ENCODE measurements at places on chromosomes 1 and 21.

- DNase-seq: no peak
These were observed 1.9 kb downstream of the PEAR1 start for GRCh38 chr1:156895455-156895812.

GRCh38 chr1:3119725-3120124 is 50.7 kb downstream of the PRDM16 start:
- no peak for DNase-seq

DNA sequence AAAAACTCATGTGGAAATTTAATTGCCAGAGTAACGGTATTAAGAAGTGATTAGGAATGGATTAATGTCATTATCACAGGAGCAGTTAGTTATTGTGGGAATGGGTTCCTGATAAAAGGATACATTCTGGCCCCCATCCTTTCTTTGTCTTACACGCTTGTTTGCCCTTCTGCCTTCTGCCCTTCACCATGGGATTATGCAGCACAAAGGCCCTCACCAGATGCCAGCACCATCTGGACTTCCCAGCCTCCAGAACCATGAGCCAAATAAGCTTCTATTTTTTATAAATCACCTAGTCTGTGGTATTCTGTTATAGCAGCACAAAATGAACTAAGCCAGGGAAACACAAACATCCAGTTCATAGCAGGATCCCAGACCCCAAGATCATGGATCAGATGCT is 33.9 kb upstream of the POU2F1 start:
- DNase-seq: no peak

DNA sequence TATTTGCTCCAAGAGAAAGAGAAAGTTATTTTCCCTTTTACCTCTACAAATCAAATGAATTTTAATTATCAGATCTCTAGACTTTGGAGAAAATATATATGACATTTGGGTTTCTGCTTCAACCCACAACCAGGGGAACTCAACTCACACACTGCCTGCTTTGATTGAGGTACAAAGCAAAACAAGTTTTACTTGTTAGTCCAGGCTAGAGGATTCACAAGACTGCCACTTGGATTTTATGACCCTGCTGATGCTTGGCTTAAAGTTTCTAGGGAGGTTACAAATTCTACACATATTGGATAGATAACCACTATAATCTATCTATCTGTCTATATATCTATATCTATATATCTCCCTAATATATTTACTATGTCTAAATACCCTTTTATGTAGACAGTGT is 467.3 kb upstream of the RGS18 start:
- DNase-seq: no peak
